ENCODE measurements at places on chromosomes 5 and 9. TPM values are rescaled to one million over a fixed set of nuclear protein-coding genes. Genes with fewer than 3 reads are reported as not detected.

- DNase-seq = no peak
Observed at GRCh38 chr9:113477661-113478060, 14.1 kb downstream of the RGS3 start.

Gene FAM81B
- 0.23 TPM for total RNA-seq

GRCh38 chr9:69442486-69442885 is 117.5 kb downstream of the ENTREP1 start:
- DNase-seq = no peak

Gene TBC1D9B
- total RNA-seq = 32.1 TPM

- DNase-seq = no peak
Observed at GRCh38 chr5:155069961-155070360, 56.4 kb downstream of the KIF4B start.

DNA sequence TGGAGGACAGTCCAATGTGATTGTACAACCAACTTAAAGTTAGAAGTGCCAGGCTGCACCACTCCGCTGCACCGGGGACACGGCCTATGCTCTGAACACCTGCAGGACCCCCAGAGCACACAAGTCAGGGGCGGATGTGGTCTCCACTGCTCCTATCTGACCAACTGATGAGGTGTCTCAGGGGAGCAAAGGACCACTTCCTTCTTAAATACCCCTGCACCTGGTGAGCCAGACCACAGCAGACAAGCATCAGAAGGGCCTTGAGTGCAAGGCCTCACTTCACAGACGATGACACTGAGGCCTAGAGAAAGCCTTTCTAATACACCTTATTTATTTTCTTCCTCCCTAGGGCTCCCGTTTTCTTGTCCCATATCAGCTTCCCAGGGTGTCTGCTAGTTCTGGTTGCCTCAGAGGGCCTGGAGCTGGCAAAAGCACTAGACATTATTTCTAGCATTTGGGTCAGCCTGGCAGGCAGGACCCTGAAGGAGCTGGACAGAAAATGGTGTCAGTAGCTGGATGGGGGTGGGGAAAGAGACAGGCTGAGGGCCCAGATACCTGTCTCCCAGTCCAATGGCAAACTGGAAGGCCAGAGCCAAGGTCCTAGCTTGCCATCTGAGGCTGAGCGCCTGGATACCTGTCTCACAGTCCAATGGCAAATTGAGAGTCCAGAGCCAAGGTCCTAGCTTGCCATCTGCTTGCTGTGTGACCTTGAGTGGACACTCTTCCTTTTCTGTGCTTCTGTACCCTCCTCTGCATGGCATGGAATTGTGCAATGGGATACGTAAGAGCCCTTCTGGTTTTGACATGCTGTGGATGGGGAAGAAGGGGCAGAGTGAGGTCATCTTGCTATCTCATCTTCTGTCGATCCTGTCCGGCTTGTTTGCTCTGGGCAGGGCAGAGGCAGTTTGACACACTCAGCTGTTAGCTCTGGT is 9.0 kb downstream of the CCDC69 start:
- DNase-seq = no peak

Gene ANXA1
- 754 TPM for total RNA-seq

DNA sequence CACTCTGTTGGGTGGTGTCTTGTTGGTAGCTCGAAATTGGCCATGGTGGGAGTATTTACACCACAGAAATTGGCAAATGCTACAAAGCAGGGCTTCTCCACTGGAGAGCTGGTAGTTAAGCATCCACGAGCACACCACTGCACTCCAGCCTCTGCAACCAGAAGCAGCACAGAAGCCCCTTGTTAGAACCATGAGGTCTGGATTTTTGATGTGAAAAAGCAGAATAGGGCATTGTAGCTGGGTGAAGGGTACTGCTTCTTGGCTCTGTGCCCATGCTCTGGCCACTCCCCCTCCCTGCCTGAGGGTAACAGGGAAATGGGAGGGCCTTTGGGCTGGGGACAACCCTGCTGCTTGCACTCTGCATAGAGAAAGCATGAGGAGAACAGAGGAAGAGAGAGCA is 81.2 kb upstream of the UBTD2 start:
- no peak for DNase-seq

All from H4 (cell line).